ENCODE measurements at places on chromosomes 2 and 18. TPM values are rescaled to one million over a fixed set of nuclear protein-coding genes. Genes with fewer than 3 reads are reported as not detected.

SAP130 gene
- polyA plus RNA-seq, result 4.6 TPM

ATOH8 gene
- 37.9 TPM for polyA plus RNA-seq

CMPK2 gene
- polyA plus RNA-seq, result 2.0 TPM

DNA sequence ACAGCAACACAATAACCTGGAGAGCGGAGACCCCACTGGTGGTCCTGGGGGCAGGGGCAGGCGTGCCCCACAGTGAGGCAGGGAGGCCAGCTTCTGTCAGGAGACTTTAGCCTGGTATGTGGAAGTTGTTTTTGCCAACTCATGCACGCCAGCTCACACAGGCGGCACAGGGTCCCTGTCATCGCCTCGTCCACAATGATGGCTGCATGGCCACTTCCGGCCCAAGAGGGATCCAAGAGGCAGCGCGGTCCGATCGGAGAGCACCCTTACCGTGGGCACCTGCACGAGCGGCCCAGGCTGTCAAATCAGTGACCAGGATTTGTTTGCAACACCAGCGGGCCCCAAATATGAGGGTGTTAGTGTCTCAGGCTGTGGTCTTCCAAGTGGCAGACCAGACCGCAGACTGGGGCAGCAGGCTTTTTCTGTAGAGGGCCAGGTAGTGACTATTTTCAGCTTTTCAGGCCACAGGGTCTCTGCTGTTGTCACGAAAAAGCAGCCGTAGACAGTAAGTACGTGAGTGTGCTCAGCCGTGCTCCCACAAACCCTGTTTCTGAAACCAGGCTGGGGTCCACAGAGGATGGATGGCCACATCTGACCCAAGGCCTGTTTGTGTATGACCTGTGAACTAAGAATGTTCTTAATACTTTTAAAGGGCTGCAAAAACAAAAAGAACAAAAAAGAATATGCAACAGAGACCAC is 21.2 kb downstream of the SNED1 start:
- no peak for DNase-seq

- no peak for DNase-seq
Measured at GRCh38 chr2:174965992-174966744, 39.0 kb downstream of the CHN1 start.
